Hepatocyte (in vitro differentiated cells): ENCODE measurements at places on chromosomes 5 and 9.

GRCh38 chr5:141765896-141766551 is 84.0 kb upstream of the ARAP3 start:
- no peak overlapping the region for H3K4me3 ChIP-seq
- H3K4me1 ChIP-seq = no peaks in the 10 kb centered on the region
- no peaks in the 10 kb centered on the region for H3K36me3 ChIP-seq
- no peak overlapping the region for H3K27ac ChIP-seq

- no peaks in the 10 kb centered on the region for H3K4me1 ChIP-seq
- DNase-seq = no peak
- no peak overlapping the region for H3K4me3 ChIP-seq
- no peaks in the 10 kb centered on the region for H3K27me3 ChIP-seq
- H3K36me3 ChIP-seq = no peaks in the 10 kb centered on the region
Observed at GRCh38 chr9:93532141-93532540, 44.2 kb upstream of the PHF2 start.

DNA sequence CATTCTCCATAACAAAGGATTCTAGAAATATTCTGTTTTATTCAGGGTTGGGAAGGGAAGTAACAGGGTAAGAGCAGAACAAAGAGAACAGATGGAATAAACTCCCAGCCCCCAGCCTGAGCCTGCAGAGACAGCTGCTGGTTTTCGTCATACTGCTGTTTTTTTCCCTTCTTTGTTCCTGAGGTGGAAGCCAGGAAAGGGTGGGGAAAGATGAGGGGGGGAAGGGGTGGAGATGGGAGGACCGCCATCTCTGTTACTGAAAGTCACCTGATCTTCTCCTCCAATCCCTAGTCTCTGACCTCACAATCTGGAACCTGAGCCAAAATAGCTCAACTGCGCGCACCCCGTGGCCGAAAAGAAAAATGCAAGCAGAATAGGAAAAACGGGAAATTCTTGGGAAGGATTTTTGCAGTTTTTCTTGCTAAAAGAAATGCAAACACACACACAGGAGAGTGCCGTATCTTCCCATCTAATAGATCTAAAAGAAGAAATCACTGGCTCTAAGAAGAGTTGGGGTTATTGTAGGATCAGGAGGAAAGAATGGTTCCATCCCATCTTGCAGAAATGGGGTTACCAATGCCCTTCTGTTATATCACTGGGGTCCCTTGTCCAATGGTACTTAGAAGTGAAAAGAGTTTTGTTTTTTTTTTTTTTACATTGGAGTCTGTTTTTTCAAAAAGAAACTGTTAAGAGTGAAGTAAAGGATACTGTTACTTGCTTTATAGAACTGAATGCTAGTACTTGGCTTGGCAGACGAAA is 57.9 kb downstream of the DIAPH1 start:
- H3K4me3 ChIP-seq = no peak overlapping the region
- peak; percentile 92 for DNase-seq
- no peaks in the 10 kb centered on the region for H3K27me3 ChIP-seq
- no peaks in the 10 kb centered on the region for H3K36me3 ChIP-seq
- H3K27ac ChIP-seq = peak overlapping the region; percentile 93

- DNase-seq = no peak
- H3K27ac ChIP-seq = no peak overlapping the region
- no peaks in the 10 kb centered on the region for H3K27me3 ChIP-seq
- no peaks in the 10 kb centered on the region for H3K36me3 ChIP-seq
Observed at GRCh38 chr5:618450-618849, 6.3 kb downstream of the CEP72 start.

GRCh38 chr5:125023673-125024072 is 277.2 kb upstream of the ZNF608 start:
- H3K27me3 ChIP-seq = no peaks in the 10 kb centered on the region
- no peak overlapping the region for H3K27ac ChIP-seq
- H3K4me1 ChIP-seq = peaks cover 6% of the 10 kb centered on the region
- no peak overlapping the region for H3K4me3 ChIP-seq

- no peak overlapping the region for H3K27ac ChIP-seq
- no peak for DNase-seq
- no peaks in the 10 kb centered on the region for H3K36me3 ChIP-seq
- H3K27me3 ChIP-seq = no peaks in the 10 kb centered on the region
Observed at GRCh38 chr9:133812077-133812868, 74.1 kb upstream of the SARDH start.

GRCh38 chr5:116520771-116521170 is 53.9 kb downstream of the SEMA6A start:
- no peak overlapping the region for H3K27ac ChIP-seq
- peaks cover 30% of the 10 kb centered on the region for H3K4me1 ChIP-seq

DNA sequence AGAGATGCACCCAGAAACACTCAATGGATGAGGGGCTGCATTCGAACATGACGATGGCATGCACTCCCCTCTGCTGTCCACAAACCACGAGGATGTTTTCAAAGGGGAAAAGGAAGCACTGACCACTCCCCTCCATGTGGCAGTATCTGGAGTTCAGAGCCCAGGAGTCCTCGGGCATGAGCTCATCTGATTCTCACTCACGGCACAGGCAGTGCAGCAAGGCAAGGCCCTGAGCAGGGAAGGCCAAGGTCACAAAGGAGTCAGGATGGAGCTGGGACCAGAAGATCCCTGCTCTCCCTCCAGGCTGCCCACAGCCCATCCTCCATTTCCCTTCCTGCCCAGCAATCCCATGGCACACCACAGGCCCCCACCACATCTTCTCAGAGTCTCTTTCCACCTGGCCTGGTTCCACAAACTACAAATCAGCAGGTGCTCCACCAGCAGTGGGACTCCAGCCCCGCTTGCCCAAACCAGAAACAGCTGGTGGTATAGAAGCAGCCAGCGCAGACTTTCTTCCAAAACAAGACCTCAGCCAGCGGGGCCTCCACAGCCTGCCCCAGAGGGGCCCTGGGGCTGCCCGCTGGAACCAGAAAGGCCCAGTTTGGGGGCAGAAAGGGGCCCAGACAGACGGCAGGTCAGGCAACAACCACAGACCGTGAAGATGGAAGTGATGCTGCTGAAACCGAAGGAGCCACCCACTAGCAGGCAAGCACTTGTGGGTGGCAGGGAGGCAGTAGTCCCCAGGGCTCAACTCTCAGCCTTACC is 12.2 kb downstream of the TNIP1 start:
- DNase-seq = no peak
- peaks cover 6% of the 10 kb centered on the region for H3K4me1 ChIP-seq
- H3K27me3 ChIP-seq = no peaks in the 10 kb centered on the region
- no peak overlapping the region for H3K4me3 ChIP-seq
- no peak overlapping the region for H3K27ac ChIP-seq

GRCh38 chr5:159671886-159672285 is 244.4 kb upstream of the ADRA1B start:
- no peaks in the 10 kb centered on the region for H3K27me3 ChIP-seq
- H3K4me3 ChIP-seq = no peak overlapping the region
- no peaks in the 10 kb centered on the region for H3K36me3 ChIP-seq
- no peaks in the 10 kb centered on the region for H3K4me1 ChIP-seq

DNA sequence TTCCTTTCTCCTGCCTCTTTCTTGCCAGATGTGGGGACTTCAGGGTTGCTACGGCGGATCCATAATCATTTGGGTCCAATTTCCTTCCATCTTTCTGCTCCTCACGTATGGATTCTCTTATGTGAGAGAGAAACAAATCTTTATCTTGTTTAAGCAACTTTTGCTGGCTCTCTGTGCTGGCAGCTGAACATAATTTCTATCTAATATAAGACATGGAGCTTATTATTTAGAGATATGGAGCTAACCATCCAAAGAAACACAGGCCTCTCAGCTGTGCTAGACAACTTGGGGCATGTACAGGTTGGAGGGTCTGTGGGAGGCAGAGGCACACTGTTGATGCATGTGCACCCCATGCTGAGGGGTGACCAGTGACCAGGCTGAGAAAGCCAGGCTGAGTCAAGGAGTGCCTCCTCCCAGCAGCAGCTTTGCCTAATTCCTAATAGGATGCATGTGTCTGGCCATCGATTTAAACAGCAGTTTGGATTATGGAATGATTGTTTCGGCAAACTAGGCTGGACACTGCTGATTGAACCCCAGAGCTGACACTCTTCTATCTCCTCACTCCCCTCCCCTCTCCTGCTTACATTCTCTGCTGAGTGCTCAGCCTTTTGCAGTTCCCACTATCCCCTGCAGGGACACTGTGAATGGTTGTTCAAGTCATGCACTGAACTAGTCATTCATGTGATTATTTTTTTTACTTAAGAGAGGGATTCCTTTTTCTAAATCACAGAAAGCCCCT is 195.8 kb downstream of the ERCC6L2 start:
- H3K27me3 ChIP-seq = no peaks in the 10 kb centered on the region
- H3K4me3 ChIP-seq = no peak overlapping the region
- peak; percentile 74 for DNase-seq
- peaks cover 44% of the 10 kb centered on the region for H3K4me1 ChIP-seq

DNA sequence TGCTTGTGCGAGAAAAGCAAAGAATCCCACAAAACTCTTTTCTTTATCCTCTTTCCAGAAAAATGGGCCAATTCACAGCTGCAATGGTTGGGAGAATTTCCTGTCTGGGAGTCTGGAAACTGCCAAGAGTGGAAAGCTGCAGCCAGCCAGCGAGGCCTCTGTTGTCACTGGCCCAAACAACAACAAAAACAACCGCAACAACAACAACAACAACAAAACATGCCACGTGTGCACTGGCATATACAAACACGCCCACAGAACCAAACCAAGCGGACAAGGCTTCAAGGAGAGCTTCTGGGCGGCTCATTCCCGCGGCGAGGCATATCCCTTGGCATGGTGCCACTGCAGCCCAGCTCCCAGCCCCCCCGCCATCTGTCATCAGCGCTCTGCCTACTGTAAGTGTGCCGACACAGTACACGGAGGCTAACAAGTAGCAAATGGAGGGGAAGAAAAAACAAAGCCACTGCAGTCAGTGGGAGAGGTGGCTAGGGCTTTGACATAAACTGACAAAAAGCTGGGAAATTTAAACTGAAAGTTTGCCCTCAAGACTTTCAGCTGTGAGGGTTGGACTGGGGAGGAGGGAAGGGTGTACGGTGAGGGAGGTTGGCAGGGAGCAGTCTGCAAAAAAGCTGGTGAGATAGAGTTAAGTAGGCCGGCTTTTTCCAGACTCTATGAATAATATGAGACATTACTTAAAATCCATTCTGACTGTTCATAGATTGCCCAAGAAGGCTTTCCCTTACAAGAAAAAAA is 165.0 kb upstream of the ZNF462 start:
- peak; percentile 68 for DNase-seq
- H3K36me3 ChIP-seq = no peaks in the 10 kb centered on the region
- peaks cover 9% of the 10 kb centered on the region for H3K4me1 ChIP-seq
- H3K27me3 ChIP-seq = no peaks in the 10 kb centered on the region
- no peak overlapping the region for H3K4me3 ChIP-seq

GRCh38 chr9:91100878-91101450 is 260.8 kb downstream of the AUH start:
- peak overlapping the region; percentile 28 for H3K27ac ChIP-seq
- no peaks in the 10 kb centered on the region for H3K27me3 ChIP-seq
- H3K4me1 ChIP-seq = peaks cover 10% of the 10 kb centered on the region
- no peaks in the 10 kb centered on the region for H3K36me3 ChIP-seq
- H3K4me3 ChIP-seq = no peak overlapping the region
- DNase-seq = no peak

DNA sequence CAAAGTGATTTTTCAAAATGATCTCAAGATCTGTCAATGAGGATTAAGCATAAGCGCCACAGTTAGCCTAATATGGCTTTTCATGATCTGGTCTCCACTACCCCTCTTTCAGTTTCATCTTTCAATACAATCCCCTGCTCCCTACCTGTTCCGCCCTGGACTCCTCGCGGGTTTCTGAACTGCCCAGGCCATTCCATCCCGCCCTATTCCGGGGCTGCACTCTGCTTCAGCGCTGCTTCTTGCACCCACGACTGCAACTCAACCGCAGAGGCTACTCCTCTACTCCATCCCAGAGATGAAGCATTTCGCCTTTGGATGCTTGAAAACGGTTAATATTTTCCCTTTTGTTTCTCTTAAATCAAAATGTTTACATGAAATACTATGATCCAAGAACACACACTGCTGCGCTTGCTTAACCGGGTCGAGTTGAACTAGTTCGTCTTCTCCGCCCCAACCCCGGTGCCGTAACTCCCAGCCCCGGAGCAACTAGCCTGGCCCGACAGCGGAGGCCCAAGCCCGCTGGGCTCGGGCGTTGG is 716 bp upstream of the OTULIN start:
- DNase-seq = peak; percentile 23
- H3K36me3 ChIP-seq = no peaks in the 10 kb centered on the region
- peak overlapping the region; percentile 81 for H3K4me3 ChIP-seq
- H3K27ac ChIP-seq = peak overlapping the region; percentile 91
- peaks cover 27% of the 10 kb centered on the region for H3K4me1 ChIP-seq

DNA sequence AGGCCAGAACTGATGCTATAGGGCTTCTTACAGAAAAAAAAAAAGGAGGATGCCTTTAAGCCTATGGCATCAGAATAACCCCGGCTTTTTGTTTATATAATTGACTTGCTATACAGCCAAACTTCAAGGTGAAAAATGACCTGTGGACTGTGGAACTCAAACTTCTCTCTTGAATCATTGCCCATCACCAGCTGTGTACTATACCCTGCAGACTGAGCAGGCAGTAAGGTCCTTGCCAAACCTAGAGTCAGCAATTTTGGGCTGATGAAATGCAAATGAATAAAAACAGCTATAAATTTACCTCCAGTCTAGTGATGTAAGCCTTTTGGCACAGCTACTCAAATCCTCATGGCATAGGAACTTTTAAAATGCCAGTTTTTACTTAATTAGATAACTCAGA is 44.5 kb upstream of the PPP3R2 start:
- H3K4me1 ChIP-seq = no peaks in the 10 kb centered on the region
- H3K36me3 ChIP-seq = no peaks in the 10 kb centered on the region
- peak; percentile 10 for DNase-seq
- no peak overlapping the region for H3K4me3 ChIP-seq
- H3K27me3 ChIP-seq = no peaks in the 10 kb centered on the region
- H3K27ac ChIP-seq = no peak overlapping the region

GRCh38 chr5:6455571-6456200 is 7.0 kb downstream of the UBE2QL1 start:
- no peaks in the 10 kb centered on the region for H3K4me1 ChIP-seq
- H3K27ac ChIP-seq = no peak overlapping the region
- H3K27me3 ChIP-seq = peaks cover 44% of the 10 kb centered on the region
- no peak for DNase-seq
- H3K4me3 ChIP-seq = no peak overlapping the region
- H3K36me3 ChIP-seq = no peaks in the 10 kb centered on the region

DNA sequence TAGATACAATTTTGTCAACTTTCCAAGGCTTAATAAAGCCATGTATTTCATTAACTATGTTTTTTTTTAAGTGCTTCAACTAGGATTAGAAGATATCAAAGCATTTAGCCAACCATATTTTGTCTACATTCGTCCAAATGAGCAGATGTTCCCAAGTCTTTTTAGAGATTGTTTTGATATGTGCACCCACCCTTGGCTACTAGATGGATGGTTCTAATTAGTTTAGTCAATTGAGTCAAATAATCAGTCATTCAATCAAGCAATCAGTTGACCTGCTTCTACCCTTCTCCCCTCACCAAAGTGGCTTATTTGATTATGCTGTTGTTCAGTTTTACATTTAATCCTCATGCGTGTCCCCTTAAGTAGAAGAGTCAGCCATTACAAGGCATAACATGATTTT is 319.5 kb upstream of the TNC start:
- H3K27ac ChIP-seq = no peak overlapping the region
- DNase-seq = no peak
- no peaks in the 10 kb centered on the region for H3K27me3 ChIP-seq
- H3K36me3 ChIP-seq = no peaks in the 10 kb centered on the region
- no peak overlapping the region for H3K4me3 ChIP-seq
